ENCODE measurements at places on chromosomes 16 and 17. TPM values are rescaled to one million over a fixed set of nuclear protein-coding genes. Genes with fewer than 3 reads are reported as not detected.
A peak's percentile ranks its signal among the peaks of the same experiment; 100 is the strongest.

The TP53TG3B gene
- total RNA-seq, result not detected

The PNMT gene
- total RNA-seq, result 1.8 TPM

The NPIPB6 gene
- total RNA-seq, result 3.3 TPM

The PRM3 gene
- not detected for total RNA-seq

The C16orf46 gene
- total RNA-seq, result 1.2 TPM

The SLC35G6 gene
- not detected for total RNA-seq

The ST6GALNAC2 gene
- 2.4 TPM for total RNA-seq

The FBXW10B gene
- 1.6 TPM for total RNA-seq

The ZNF629 gene
- total RNA-seq, result 18.9 TPM

- DNase-seq, result no peak
Measured at GRCh38 chr16:89801800-89802199, 14.6 kb downstream of the FANCA start.

DNA sequence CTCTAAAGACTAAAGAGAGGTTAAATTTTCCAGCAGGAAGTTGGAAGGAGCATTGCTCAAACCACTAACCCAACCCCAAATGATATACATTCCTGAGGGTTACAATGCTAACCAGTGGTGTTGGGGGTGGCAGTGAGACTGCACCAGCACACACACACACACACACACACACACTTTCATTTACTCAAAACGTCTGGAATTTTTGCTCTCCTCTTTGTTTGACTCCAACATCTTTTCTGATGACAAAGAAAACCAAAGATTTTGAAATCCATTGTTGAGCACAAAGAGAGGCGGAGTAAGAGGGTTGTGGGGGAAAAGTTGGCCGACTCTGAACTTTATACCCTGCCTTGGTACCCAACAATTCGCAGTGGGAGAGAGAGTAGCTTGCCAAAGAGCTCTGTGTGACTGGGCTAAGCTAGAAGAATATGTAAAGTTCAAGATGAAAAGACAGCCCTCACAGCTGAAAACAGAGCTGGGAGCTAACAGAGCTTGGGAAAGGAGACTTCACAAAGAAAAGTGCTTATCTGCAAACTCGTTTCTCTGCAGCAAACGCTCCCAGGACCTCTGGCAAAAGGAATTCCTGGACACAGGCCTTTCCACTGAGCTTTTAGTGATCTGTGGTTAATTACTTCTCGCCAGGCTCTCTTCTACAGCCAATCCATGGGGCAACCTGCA lies 426.0 kb upstream of the CDH11 start:
- DNase-seq, result no peak

GRCh38 chr17:16971458-16972338 lies at the start of gene TNFRSF13B:
TNFRSF13B (minus strand) TSS chr17:16972118; CDS start chr17:16972075, 43 bp downstream.
- DNase-seq, result no peak

- no peak for DNase-seq
Measured at GRCh38 chr16:6932871-6933385, 399.7 kb upstream of the RBFOX1 start.

DNA sequence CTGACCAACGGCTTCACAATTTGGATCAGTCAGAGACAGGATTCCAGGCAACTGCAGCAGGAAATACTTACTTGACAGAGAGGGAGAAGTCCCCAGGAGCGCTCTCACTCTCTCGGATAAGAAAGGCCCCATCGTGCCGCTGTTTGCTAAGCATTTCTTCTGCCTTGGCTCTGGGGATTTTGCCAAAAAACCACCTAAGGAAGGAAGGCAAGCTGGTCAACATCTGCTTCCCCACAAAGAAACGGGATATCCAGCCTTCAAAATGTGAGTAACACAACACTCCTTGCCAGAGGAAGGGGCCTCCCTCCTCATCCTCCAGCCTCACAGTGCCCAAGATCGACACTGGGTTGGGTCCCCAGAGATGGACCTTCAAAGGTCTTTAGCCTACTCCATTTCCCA lies 36.6 kb upstream of the SLC25A19 start:
- no peak for DNase-seq

DNA sequence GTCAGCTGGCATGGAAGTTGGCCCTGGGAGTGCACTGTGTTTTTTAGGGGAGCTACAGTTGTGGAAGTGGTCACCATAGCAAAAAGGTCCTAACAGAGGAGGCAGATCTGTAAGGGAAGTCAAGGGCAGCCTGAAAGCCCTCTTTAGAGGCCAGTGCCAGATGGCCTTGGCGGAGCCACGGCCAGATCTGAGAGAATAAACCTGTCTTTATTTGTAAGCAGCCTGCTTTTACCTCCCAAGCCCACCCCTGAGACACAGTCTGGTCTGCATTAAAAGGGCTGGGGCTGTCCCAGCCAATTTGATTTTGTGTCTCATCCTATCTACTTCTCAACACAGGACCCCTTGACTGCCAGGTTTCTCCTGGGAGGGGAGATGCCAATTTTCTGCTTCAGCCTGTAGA lies 51.0 kb upstream of the NOL11 start:
- no peak for DNase-seq

GRCh38 chr16:84462296-84463210 lies 41.9 kb downstream of the MEAK7 start:
- DNase-seq, result no peak

DNA sequence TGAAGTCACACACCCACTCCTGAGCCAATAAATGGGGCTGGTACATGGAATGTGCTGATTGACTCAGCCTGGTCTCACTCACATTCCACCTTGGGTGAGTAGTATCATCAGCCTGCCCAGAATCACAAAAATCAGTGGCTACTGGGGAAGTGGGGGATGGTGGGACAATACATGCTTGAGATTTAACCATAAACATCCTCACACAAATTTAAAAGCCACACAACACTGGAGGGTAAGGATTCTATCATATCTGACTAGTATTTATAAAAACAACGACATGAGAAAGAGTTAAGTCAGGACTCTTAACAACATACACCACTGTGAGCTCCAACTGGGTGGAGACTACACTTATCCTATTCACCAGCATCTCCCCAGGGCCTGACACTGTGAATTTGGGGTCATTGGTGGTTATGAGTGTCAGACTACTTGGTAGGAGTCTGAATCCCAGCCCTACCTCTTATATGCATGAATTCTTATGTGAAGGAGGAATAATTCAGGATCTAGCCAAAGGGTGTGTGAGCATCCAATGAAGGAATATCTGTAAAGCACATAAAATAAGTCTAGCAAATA lies 26.0 kb upstream of the IRX6 start:
- no peak for DNase-seq

DNA sequence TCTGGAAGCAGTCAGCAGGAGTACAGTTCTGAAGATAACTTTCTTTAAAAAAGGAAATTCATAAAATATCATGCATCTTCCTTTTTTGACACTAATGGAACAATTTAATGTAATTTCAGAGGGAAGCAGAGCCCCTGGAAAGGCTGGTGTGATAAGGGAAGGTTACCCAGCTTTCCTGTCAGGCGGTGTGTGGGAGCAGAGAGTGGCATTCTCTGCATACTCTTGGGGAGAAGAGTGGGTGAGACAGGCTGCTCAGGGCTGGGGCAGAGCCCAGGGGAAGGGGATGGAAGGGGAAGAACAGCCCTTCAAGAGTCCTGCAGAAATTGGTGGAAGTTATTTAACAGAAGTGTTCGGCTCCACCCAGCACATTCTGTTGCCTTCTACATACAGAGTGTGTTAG lies 84.7 kb downstream of the PRKCB start:
- DNase-seq, result no peak

DNA sequence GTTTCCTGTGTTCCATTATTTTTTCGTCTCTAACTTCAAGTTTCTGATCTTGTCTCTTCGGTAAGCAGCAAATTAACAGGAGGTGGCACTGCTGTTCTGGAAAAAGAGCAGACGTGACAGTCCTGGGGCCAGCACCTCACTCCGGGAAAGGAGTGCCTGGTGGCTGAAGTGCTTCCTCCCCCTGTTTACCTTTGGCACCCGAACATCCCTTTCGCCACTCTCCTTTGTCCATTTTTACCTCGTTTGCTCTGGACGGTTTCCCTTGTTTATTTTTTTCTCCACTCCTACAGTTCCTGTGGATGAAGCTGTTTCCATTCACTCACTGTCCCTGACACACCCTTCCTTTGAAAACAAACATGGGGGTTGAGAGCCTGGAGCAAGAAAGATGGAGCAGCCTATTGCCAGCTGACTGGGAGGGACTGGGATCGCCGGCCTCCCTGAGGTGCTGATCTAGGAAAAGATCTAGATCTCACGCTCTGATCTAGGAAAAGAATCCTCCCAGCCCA lies 12.6 kb downstream of the SAP30BP start:
- DNase-seq, result peak; percentile 66

DNA sequence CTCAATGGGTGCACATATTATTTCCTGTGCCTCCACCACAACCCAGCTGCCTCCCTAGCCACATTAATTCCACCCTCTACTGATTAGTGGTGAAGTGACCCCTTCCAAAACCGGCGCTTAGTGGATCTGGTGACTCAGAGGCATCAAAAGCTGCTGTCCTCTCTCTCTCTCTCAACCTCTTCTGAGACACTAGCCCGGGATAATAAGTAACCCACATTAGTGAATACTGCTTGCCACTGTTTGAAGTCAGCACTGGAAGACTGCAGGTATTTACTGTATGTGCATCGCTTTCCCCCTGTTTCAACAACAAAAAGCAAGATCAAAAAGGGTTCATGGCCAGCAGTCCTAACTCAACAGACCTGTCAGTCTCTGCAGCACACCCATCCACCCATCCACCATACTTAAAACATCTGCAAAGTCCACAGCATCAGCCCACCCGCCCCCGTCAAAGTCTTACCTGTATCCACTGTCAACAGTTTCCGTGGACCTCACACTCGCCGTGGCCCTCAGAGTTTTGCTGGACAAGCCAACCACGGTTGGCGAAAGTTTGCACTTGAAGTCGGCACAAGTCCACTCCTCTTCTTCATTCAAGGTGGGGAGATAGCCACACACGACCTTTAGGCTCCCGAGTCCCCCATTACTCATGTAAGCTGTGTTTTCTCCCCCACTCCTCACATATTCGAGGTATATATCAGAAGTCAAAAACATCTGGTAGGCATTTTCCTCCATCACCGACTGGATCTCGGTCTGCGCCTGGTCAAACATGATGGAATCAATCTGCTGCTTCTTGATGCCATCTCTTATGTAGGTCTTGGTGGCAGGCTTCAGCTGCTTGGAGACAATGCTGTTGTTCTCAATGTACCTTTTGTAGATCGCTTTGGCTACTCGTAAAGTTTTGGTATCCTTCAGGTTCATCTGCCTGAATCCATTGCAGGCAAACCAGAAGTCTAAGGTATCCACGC lies 3.8 kb downstream of the AXIN2 start:
- no peak for DNase-seq

- no peak for DNase-seq
Measured at GRCh38 chr17:7041607-7042500, 2.0 kb downstream of the SLC16A11 start.

GRCh38 chr17:68924793-68925720 lies 30.1 kb downstream of the ABCA8 start:
- DNase-seq, result no peak

- DNase-seq, result no peak
Measured at GRCh38 chr16:21001262-21001661, 100.7 kb downstream of the LYRM1 start.

GRCh38 chr16:75261590-75262078 lies 10.2 kb upstream of the BCAR1 start:
- no peak for DNase-seq

GRCh38 chr16:301950-302349 lies 19.0 kb downstream of the PDIA2 start:
- DNase-seq, result no peak

GRCh38 chr16:58733248-58733670 lies 857 bp downstream of the GOT2 start:
- DNase-seq, result no peak

DNA sequence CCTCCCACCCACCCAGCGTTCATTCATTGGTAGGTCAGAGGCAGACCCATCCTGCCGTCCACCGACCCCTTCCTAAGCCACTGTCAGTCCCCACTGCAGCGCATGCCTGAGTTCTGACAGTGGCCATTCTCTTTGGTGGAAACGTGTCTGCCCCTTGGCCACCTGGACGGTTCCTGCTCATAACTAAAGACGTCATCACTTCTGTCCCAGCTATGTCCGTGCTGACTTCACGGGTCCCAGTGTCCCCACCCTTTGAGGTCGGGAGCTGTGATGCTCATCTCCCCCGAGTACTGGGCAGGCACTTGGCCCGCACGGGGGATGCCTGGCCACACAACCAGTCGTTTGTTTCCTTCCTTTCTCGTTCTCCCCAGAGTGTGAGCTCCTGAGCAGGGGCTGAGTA lies 267.1 kb downstream of the C16orf95 start:
- DNase-seq, result no peak

DNA sequence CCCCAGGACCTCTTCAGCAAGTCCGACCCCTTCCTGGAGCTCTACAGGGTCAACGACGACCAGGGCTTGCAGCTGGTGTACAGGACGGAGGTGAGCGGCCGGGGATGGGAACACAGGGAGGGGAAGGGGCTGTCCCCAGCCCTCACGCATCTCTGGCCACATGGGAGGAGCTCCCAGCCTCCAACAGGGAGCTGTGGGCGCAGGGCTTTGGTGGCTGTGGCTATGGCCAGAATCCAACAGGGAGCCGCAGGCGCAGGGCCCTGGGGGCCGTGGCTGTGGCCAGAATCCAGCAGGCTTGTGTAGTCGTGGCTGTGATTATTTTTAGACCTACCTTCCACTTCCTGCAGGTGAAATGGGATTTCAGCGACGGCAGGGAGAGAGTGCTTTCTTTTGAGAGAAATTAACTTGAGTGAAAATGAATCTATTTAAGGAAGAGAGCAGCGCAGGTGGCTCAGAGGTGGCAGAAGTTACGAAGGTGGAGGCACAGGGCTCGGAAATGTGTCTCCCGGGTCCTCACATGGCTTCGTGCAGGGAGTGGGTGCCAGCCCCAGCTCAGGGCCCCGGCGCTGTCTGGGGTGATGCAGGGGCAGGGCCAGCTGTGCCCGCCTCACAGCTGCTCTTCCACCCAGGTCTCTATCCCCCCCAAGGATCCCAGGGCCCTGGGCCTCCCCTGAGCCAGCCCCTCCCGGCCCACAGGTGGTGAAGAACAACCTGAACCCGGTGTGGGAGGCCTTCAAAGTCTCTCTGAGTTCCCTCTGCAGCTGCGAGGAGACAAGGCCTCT lies 9.4 kb downstream of the CPNE7 start:
- no peak for DNase-seq

GRCh38 chr17:48642843-48643696 lies 16.9 kb upstream of the HOXB9 start:
- DNase-seq, result no peak

GRCh38 chr17:32279891-32280716 lies 14.5 kb downstream of the RHBDL3 start:
- no peak for DNase-seq

- no peak for DNase-seq
Measured at GRCh38 chr17:9219631-9220397, 198.5 kb downstream of the NTN1 start.

DNA sequence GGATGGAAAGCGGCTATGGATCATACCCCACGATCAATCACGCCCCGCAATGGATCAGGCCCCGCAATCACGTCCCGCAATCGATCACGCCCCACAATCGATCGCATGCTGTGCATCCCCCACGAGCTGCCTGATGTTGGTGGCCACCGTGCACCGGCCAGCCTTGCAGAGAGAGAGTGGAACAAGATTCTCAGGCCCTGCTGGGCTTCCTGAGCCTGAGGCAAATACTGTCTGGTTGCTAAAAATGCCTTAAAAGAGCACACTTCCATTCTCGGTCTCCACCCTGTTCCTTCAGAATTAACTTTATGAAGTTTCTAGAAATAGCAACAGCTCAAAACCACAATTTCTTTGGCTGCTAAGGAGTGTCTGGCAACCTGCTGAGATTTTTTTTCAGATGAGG lies 81.5 kb downstream of the VPS53 start:
- DNase-seq, result no peak
